Posterior vena cava (tissue), 2 donors: ENCODE measurements at places on chromosomes 3 and 15. TPM values are rescaled to one million over a fixed set of nuclear protein-coding genes. Genes with fewer than 3 reads are reported as not detected.

- no peak for DNase-seq
Observed at GRCh38 chr15:28890711-28891495, 5.1 kb downstream of the APBA2 start.

- DNase-seq, result no peak
Observed at GRCh38 chr15:33201491-33202231, 7.1 kb upstream of the FMN1 start.

GRCh38 chr3:146554151-146554760, 9.8 kb upstream of the PLSCR1 start:
- no peak for DNase-seq

GRCh38 chr3:125212091-125212508, 448 bp downstream of the SLC12A8 start:
- DNase-seq, result no peak

The CCDC54 gene
- total RNA-seq, result not detected
